ENCODE measurements at places on chromosomes 5 and 9.

DNA sequence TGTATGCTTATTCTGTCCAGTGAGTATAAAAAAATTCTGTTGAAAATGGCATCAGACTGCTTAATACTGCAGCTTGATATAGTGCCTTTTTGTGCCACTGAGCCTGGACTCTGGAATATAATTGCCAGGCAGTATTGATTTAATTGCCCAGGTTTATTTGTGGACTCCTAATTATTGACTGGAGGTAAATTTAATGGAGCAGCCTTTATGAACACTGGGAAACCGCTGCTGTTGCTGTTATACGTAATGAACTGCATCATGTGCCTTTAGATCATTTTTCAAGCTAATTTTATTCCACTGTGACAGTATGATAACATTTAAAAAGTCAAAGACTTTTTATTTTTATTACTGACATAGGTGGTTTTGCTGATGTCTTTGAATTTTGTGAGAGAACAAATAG, 90.2 kb upstream of the SH3GL2 start:
- DNase-seq = no peak

DNA sequence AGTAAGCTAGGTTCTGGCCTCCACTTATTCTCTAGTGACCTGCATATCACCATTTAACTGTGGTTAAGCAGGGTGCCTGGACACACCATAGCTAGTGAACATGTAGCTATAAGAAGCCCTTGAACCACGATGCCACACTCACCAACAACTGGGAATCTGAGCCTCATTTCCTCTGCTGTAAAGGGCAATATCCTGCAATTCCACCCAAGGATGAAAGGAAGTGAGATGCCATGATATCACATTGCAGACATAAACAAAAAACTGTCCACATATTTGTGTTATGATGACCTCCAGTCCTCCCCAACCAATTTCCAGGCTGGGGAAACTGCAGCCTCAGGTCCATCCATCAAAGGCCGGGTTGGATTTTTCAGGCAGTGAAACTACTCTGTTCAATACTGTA, 10.4 kb downstream of the TNIP1 start:
- DNase-seq = peak; percentile 47

DNA sequence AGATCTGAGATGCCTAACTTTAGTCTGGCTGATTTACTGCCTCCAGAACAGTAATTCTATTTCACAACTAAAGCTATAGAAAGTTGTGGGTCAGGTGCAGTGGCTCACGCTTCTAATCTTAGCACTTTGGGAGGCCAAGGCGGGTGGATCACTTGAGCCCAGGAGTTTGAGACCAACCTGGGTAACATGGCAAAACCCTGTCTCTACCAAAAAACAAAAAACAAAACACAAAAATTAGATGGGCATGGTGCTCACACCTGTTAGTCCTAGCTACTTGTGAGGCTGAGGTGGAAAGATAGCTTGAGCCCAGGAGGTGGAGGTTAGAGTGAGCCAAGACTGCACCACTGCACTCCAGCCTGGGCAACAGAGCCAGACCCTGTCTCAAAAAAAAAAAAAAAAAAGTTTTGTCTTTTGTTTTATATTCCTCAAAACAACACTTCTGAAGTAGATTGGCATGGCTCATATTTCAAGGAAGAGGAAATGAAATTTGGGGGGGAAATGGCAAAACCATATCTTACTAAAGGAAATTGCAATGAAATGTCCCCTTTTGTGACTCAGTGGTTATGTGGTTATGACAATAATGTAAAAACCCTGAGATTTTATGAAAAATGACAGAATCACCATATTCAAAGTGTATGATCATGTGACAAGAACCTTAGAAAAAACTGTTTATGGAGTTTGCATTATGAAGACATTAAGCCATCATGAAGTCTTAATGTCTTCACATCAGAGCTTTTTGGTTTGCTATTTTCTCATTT, 16.2 kb downstream of the FNBP1 start:
- no peak for DNase-seq

DNA sequence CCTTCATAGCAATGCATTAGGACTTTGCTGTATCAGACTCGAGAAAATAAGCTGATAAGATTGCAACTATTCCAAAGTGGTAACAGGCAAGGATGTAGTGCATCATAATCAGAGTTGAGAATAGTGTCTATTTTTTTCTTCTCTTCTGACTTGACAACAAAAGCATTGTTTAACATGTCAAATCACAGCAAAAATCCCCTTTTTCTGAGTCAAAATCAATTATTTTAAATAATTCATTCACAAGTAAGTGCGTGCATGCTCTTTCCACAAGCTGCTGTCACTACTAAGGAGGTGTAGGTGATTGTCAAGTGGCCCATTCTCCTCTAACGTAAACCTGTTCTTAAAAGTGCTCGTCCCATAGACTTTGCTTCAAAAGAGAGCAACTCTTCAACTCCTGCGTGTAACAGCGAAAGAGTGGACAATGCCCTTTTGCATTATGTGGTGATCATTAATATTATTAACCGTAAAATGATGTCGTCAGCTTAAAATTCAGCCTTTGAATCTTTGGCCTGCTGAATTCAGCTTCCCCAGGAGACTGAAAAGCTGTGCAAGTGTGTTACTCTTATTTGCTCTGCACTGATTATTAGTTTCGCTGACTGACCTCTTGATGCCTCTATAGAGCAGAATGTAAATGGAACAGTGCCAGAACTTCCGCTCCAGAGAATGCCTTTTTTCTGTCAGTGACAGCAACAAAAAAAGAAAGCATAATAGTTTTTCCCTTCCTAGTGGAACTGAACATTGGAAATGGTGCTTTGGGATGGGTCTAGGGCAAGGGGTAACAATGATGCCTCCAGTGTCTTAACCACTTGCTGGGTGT, 680.8 kb upstream of the SEMA6A start:
- no peak for DNase-seq

GRCh38 chr9:8871396-8871795, 1071.8 kb upstream of the DMAC1 start:
- no peak for DNase-seq

DNA sequence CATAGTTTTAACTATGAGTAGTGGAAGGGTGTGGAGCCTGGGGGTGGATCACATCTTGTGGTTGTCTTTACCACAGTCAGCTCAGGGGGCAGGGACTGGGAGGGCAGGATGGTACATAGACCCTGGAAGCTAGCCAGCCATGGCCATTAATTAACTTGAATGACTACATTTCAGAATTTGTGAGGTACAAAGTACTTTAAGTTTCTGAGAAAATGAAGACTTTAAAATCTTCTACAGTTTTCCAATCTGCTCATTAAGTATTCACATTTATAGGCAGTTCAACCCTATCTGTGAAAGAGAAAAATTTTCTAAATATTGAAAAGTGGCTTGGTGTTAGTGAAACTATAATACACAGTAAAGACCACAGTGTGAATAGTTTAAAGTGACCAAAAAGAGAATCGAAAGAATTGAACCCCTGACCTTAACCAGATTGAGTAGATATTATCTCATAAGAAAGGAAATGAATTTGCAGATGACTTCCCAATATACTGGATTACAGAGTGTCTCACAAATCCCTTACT, 234.2 kb upstream of the MEF2C start:
- DNase-seq = no peak

DNA sequence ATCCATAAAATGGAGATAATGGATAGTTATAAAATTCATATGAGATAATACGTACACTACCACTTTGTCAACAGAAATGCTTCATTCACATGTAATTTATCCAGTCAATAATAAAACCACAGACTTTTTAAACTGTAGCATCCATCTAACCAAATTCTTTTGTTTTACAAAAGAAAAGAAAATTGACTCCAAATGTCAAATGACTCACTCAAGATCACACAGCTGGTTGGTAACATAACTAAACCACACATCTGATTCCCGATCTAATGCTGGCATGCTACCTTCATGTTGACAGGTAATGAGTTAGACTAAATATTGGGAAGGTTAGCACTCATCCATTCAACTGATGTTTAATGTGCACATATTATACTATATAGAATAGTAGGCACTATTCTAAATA, 4.9 kb downstream of the FRMD3 start:
- DNase-seq = no peak

GRCh38 chr9:110890416-110890815, 147.9 kb downstream of the LPAR1 start:
- DNase-seq = no peak

DNA sequence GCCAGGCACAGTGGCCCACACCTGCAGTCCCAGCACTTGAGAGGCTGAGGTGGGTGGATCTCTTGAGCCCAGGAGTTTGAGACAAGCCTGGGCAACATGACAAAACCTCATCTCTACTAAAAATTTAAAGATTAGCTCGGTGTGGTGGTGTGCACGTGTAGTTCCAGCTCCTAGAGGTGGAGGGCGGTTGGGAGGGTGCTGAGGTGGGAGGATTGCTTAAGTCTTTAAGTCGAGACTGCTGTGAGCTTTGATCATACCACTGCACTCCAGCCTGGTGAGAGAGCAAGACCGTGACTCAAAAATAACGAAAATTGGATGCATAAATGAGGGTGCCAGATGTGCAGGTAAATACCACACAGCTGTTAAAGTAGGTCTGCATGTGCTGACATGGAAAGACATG, 39.3 kb upstream of the TDRD7 start:
- DNase-seq = no peak
